ENCODE measurements at places on chromosomes 2 and 18.

GRCh38 chr2:64996871-64997307 lies 7.7 kb downstream of the SLC1A4 start:
- no peak overlapping the region for H3K27ac ChIP-seq
- no peak for DNase-seq
- H3K4me3 ChIP-seq = no peak overlapping the region
- H3K4me1 ChIP-seq = peaks cover 10% of the 10 kb centered on the region
- H3K27me3 ChIP-seq = no peaks in the 10 kb centered on the region

GRCh38 chr2:219298759-219299371 lies 10.3 kb downstream of the PTPRN start:
- peaks cover 14% of the 10 kb centered on the region for H3K4me1 ChIP-seq
- H3K27me3 ChIP-seq = peaks cover 31% of the 10 kb centered on the region
- no peaks in the 10 kb centered on the region for H3K36me3 ChIP-seq
- DNase-seq = peak; percentile 68
- H3K4me3 ChIP-seq = no peak overlapping the region
- no peak overlapping the region for H3K27ac ChIP-seq

- DNase-seq = no peak
- no peak overlapping the region for H3K4me3 ChIP-seq
- no peaks in the 10 kb centered on the region for H3K27me3 ChIP-seq
- H3K36me3 ChIP-seq = no peaks in the 10 kb centered on the region
- peaks cover 55% of the 10 kb centered on the region for H3K4me1 ChIP-seq
Observed at GRCh38 chr2:156465573-156465972, 29.4 kb downstream of the GPD2 start.

DNA sequence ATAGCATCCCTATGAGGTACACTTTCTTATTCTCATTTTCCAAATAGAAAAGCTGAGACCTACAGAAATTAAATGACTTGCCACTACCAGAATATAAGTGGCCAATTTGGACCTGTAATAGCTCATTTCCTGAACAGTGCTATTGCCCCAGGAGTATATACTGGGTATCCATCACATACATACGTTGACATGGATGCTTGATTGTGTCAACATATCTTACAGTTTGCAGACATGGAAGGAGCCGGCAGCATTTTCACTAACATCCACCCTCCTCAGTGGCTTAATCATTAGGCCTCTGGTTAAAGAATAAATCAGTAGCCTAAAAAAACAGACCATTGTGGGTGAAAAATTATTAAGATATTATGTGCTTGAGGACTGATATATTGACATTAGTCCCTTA lies 829.3 kb downstream of the LRP1B start:
- H3K4me3 ChIP-seq = no peak overlapping the region
- no peaks in the 10 kb centered on the region for H3K4me1 ChIP-seq
- H3K27ac ChIP-seq = no peak overlapping the region
- DNase-seq = no peak

- H3K4me1 ChIP-seq = no peaks in the 10 kb centered on the region
- no peak for DNase-seq
- no peak overlapping the region for H3K4me3 ChIP-seq
- peak overlapping the region; percentile 12 for H3K27ac ChIP-seq
Observed at GRCh38 chr2:96359866-96360265, 24.3 kb downstream of the NCAPH start.

GRCh38 chr2:7997279-7997678 lies 684.6 kb upstream of the ID2 start:
- no peaks in the 10 kb centered on the region for H3K27me3 ChIP-seq
- no peak overlapping the region for H3K27ac ChIP-seq
- no peaks in the 10 kb centered on the region for H3K36me3 ChIP-seq
- H3K4me1 ChIP-seq = no peaks in the 10 kb centered on the region
- DNase-seq = no peak

DNA sequence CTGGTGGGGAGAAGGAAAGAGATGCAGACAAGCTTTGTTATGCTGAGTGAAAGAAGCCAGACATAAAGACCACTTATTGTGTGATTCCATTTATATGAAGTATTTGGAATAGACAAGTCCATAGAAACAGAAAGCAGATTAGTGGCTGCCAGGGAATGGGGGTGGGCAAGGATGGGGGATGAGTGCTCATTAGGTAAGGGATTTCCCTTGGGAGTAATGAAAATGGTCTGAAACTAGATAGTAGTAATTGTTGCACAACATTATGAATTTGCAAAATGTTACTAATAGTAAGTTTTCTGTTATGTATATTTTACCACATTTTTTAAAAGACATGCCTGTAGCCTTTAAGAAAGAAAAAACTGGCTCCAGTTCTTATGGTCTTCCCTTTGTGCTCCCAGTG lies 154.9 kb downstream of the LNPK start:
- no peaks in the 10 kb centered on the region for H3K27me3 ChIP-seq
- no peak for DNase-seq
- no peak overlapping the region for H3K4me3 ChIP-seq

DNA sequence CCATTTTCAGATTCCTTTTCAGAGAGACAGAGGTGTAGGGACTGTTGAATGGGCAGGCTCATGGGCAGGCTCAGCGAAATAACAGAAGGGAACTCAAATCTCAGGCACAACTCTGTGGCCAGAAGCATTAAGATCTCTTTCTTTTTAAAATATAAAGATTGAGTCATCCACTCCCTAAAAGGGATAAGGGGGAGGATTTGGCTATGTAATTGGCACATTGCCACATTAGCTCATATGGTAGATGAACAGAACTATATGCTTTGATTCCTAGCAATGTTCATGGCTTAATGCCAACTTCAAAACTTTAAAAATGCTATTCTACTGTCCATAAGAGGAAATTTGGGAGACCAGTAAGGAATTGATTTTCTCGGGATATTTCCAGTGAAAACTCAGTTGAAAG lies 53.8 kb upstream of the SLC5A7 start:
- H3K36me3 ChIP-seq = no peaks in the 10 kb centered on the region
- H3K4me3 ChIP-seq = no peak overlapping the region
- no peak overlapping the region for H3K27ac ChIP-seq
- no peaks in the 10 kb centered on the region for H3K27me3 ChIP-seq

GRCh38 chr18:7492385-7492784 lies 74.7 kb upstream of the PTPRM start:
- H3K27me3 ChIP-seq = no peaks in the 10 kb centered on the region
- no peaks in the 10 kb centered on the region for H3K4me1 ChIP-seq
- H3K4me3 ChIP-seq = no peak overlapping the region
- DNase-seq = no peak
- no peak overlapping the region for H3K27ac ChIP-seq

DNA sequence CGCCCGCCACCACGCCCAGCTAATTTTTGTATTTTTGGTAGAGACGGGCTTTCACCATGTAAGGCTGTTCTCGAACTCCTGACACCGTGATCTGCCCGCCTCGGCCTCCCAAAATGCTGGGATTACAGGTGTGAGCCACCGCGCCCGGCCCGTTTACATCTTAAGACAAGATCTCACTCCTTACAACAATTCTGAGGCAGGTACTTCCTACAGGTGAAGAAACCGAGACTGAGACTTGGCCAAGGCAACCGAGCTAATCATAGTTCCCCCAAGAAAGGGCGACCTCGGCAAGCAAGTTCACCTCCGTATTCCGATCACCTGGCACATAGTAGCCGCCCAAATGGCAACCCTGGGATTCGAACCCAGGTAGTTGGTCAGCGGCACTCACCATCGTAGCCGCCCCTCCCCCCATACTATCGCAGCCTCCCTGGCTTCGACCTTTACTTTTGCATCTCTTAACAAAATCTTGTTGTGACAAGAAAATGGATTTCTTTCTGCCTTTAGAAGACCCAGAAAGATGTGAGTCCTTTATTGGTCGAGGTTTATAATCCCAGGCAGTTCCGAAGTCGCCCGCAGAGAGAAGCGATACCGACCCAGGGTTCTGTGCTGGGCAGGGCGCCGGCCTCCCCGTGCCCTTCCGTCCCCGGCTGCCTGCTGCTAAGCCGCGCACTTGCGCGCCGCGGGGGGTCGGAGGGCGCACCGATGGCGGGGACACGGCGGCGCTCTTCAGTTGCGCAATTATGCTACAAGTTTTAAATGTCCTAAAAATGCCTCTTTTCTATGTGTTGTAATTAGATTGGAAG lies 1.1 kb upstream of the FZD5 start:
- peak overlapping the region; percentile 85 for H3K4me3 ChIP-seq
- peaks cover 45% of the 10 kb centered on the region for H3K4me1 ChIP-seq

DNA sequence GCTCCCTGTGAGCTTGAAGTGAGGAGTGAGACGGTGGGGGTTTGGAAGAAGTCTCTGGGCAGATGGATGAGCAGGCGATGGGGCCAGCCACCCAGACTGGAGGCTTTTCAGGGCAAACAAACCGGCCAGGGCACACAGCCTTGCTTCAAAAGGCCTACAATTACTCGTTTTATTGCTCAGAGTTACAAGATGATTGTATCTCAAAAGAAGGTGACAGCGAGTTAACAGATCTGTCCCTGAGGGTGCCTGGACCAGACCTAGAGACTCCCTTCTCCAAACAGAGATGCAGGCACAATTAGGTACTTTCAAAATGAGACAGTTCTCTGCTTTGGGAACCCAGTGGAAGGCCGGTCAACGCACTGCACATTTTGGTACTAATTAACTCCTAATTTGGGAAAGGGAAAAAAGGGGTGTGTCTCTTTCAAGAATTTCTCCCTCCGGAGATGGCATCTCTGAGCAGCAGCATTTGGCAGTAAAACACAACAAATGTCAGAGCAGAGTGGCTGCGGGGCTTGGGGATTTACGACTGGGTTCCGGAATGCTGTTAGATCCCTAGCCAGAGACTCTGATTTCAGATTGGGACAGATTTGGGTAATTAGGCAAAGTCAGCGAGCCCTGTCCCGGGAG lies 226.7 kb downstream of the TTC32 start:
- H3K27me3 ChIP-seq = no peaks in the 10 kb centered on the region
- no peaks in the 10 kb centered on the region for H3K4me1 ChIP-seq
- no peak overlapping the region for H3K4me3 ChIP-seq
- H3K36me3 ChIP-seq = no peaks in the 10 kb centered on the region

- H3K4me1 ChIP-seq = no peaks in the 10 kb centered on the region
- H3K27me3 ChIP-seq = no peaks in the 10 kb centered on the region
- H3K27ac ChIP-seq = no peak overlapping the region
- no peak for DNase-seq
Observed at GRCh38 chr18:40962784-40963183, 992.2 kb upstream of the PIK3C3 start.

GRCh38 chr2:217974389-217975005 lies 28.3 kb downstream of the TNS1 start:
- no peaks in the 10 kb centered on the region for H3K36me3 ChIP-seq
- no peak overlapping the region for H3K4me3 ChIP-seq
- no peak for DNase-seq
- no peaks in the 10 kb centered on the region for H3K27me3 ChIP-seq
- H3K4me1 ChIP-seq = no peaks in the 10 kb centered on the region

DNA sequence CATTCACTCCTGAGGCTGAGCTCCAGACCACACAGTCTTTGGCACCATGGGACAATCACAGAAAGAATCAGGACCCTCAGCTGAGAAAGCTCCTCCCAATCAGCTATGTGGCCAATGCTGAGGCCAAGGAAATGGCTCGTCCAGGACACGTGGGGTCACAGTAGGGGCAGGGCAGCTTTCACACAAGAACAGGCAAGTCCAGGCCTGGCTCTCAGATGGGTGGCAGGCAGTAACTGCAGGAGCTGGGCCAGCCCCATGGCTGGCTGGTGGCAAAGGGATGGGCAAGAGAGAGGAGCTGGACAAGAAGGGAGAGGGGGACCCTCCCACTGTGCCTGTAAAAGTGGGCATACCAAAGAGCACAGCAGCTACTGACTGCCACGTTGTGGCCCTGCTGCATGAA lies 12.2 kb upstream of the EDAR start:
- no peak overlapping the region for H3K27ac ChIP-seq
- no peaks in the 10 kb centered on the region for H3K27me3 ChIP-seq
- no peak overlapping the region for H3K4me3 ChIP-seq
- DNase-seq = no peak
- H3K4me1 ChIP-seq = no peaks in the 10 kb centered on the region

GRCh38 chr2:76464310-76464709 lies 753.6 kb upstream of the GCFC2 start:
- H3K27me3 ChIP-seq = no peaks in the 10 kb centered on the region
- no peak for DNase-seq
- H3K27ac ChIP-seq = no peak overlapping the region
- no peak overlapping the region for H3K4me3 ChIP-seq
- H3K36me3 ChIP-seq = no peaks in the 10 kb centered on the region

DNA sequence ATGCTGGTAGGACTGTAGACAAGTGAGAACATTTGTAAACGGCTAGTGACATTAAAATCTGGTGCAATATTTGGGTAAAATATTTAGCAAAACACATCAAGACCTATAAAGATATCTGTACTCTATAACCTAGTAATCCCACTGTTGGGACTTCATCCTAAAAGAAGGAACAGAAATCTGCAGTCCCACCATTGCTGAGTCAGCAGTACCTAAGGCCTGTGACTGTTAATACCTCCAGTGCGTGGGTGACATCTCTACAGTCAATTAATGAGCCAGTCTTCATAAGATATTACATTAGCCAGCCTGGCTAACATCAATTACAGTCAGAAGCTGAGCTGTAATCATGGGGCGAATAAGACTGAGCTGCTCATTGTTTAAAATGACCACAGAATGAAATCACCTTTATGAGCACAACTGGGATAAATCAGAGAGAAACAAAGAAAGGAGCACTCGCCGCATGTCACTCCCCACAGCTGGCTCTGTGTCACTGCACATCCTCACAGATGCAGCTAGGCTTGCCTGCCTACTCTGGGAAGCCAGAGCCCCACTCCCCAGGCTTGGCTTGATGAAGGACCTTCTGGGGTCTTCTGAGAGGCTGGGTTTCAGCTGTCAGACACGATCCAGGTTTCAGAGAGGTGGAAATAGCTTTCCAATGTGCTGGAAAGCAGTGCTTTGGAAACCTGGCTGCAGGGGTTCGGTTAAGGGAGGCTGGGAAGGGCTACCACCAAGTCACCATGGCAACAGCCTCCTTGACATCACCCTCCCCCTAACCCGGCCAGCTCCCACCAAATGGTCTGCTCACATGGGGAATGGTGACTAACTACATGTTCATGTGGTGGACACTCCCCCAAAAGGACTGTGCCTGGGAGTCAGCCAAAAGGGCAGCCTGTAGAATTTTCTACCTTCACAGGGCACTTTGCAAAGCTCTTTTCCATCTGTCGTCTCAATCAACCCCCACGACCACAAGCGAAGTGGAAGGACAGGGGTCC lies 145.0 kb downstream of the ZBTB7C start:
- no peaks in the 10 kb centered on the region for H3K27me3 ChIP-seq
- no peak overlapping the region for H3K4me3 ChIP-seq
- no peak for DNase-seq
- no peaks in the 10 kb centered on the region for H3K4me1 ChIP-seq

- no peak overlapping the region for H3K4me3 ChIP-seq
- DNase-seq = no peak
- no peak overlapping the region for H3K27ac ChIP-seq
Observed at GRCh38 chr18:7133181-7133580, 15.6 kb upstream of the LAMA1 start.

DNA sequence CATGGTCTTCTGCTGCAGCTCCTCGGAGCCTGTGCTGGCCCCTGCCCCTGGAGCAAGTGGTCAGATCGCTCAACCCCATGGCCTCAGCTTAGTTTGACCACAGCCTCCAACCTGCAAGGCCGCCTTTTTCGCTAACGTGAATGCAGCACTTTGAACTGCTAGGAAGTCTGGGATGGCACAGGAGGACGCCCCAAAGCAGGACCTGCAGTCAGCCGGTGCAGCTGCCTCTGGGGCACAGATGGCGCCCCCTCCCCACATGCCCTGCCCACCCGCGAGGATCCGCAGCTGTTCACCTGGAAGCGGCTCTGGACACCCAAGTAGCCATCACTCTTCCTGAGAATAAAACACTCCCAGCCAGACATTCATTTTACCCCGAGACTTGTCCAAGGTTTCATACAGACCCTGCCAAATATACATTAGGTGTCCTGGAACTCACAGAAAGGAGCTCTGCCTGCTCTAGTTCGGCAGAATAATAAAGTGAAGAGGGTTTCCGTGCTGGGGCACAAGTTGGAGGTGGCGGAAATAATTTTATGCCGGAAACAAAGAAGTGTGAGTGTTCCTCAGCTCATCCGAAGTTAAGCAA lies 510.1 kb downstream of the EIPR1 start:
- H3K36me3 ChIP-seq = no peaks in the 10 kb centered on the region
- H3K27me3 ChIP-seq = no peaks in the 10 kb centered on the region
- H3K4me1 ChIP-seq = no peaks in the 10 kb centered on the region

Data from CD14-positive monocyte (primary cell).